ENCODE measurements at places on chromosomes 4 and X.

DNA sequence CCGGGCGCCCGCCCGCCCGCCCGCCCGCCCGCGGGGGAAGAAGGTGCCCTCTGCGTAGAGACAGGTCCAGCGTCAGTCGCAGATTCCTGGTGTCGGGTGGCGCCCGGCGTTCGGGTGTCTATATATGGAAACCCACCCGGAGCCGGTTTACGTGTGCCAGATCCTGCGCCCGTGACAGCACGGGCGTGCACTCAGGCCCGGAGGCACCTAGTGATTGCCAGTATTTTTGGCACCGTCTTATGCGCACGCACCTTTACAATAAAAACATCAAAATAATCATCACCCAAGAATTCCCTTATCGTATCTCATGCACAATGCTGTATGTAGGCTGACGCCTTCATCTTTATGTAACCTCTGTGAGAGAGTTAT lies 519 bp downstream of the SLC25A4 start:
- DNase-seq, result peak; percentile 22

- DNase-seq, result no peak
Measured at GRCh38 chr4:40546969-40547788, 82.5 kb downstream of the RBM47 start.

DNA sequence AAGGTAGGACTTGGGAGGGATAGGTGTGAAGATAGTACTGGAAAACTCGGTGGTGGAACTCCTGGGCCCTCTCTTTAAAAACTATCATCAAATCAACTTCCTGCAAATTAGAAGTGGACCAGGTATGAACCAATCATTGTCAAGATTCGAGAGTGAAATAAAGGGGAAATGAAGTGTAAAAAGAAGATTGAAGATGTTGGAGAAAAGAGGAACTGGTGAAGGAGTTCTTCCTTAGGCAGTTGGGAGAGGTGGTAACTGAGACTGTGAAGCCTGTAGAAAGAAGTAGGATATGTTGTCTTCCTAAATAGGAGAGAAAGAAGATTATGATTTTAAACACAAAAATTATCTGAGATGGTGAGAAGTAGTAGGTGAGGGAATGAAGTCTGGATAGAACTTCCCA lies 212.2 kb downstream of the PPP1R2C start:
- DNase-seq, result no peak

DNA sequence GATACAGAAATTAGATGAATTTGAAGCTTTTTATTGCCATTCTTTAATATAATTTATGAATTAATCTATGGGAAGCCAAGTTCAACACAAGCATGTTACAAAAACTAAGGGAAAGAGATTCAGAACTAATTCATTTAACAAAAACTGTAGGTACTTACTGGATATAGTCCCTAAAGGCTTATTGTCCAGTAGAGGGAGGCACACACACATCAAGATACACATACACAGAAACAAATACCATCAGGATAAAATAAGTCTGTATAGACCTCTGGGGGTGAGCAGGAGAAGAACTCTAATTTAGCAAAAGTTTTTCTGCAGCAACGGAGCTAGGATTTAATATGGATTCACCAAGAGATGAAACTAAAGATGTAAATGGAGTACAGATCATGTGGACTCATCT lies 83.0 kb upstream of the IL13RA1 start:
- DNase-seq, result no peak

- DNase-seq, result no peak
Measured at GRCh38 chrX:115366535-115366934, 77.0 kb downstream of the LUZP4 start.

DNA sequence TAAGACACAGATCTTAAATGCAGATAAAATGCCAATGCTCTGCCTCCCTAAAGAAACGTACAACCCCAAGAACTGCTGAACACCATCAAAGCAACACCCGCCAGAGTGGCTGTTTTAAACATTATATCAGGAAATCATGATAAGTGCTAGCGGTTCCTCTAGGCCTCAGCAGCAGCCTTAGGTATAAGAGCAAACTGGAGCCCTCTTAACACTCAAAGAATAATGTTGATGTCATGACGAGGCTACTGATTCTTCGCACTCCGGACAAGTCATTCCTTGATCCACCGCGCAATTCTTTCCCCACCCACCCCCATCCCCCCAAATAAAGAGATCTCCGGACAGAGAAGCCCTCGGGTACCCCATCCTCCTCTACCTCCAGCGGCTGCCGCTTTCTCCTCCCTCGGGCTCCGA lies 507 bp downstream of the LIN54 start:
- DNase-seq, result peak; percentile 39

- peak; percentile 61 for DNase-seq
Measured at GRCh38 chrX:150410513-150410912, 47.4 kb downstream of the MAMLD1 start.

DNA sequence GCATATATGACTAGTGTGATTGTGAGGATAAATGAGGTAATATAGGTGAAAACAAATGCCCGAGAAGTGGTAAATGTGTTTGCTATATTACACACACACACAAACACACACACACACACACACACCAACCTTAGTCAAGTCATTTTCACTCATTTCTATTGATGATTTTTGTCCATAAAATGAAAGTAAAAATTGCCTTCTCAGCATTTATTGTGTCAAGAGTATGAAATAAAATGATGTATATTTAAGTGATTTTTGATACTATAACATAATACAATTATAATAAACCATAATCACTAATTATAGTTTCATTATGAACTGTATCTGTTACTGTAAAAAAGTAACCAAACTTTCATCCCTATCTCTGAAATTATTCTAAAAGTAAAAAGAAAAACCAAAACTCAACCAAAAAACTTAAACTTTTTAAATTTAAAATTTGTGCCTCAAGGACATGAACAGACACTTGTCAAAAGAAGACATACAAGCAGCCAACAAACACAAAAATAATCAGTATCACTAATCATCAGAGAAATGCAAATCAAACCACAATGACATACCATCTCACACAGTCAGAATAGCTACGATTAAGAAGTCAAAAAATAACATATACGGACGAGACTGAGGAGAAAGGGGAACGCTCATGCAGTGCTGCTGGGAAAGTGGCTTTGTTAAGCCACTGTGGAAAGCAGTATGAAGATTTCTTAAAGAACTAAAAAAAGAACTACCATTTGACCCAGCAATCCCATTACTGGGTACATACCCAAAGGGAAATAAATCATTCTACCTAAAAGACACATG lies 601.0 kb downstream of the TMA16 start:
- DNase-seq, result no peak

GRCh38 chr4:40243386-40243948 lies 46.6 kb downstream of the RHOH start:
- DNase-seq, result peak; percentile 39

DNA sequence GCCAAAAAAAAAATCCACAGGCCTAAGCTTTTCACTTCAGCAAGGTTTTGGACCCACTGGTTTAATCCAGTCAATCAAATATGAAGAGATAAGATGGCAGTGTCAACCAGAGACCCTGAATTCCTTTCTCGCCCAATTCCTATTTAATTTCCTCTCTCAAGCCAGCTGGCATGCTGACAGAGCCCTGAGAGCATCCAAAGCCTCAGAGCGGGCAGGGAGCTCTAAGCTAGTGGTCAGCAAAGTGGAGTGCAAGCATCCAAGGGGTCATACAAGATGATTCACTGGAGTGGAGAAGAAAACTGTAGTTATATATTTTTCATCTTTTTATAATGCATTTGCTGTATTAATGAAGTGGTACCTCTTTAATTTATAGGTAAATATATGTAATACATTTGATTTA lies 37.8 kb upstream of the PRPS2 start:
- no peak for DNase-seq

- DNase-seq, result no peak
Measured at GRCh38 chrX:54865208-54865607, 55.4 kb upstream of the TRO start.

DNA sequence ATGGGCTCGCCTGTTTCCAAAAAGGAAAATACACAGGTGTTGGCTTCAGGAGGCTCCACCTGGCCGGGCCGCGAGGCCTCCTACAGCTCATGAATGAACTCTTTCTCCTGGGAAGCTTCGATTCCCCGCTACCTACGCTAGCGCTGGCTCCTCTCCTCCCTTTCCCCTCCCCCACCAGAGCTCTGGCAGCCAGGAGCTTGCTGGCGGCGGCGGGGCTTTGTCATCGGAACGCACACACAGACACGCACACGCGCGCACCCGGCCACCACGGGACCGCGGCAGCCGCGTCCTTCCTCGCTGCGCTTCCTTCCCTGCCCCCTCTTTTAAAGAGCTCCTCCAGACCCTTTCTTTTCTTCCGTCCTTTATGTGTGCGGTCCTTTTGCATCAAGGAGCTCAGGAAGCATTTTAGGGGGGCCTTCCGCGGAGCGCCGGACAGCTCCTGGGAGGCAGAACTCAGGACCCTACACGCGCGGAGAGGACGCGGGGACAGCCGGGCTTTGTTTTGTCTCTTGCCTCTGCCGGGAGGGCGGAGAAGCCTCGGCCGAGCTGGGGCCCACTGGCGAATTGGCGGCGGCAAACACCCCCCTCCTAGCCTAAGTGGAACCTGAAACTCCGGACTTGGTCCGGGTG lies 70.2 kb upstream of the BCOR start:
- no peak for DNase-seq

DNA sequence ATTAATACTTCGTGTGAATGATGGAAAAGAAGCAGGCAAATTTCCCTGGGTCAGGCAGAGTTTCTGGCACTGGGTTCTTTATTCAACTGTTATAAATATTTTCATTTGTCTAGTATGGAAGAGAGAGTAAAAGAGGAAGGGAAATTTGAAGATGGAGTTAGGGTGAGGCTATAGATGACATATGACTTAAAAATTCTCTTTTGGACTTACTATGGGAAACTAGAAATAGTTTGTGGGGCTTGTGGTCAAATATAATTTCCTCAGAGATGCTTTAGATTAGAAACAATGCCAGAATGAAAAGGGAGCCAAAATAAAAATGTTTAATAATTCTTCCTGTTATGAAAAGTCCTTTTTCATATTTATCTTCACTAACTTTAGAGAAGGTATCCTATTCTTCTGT lies 103.2 kb downstream of the GC start:
- DNase-seq, result no peak

DNA sequence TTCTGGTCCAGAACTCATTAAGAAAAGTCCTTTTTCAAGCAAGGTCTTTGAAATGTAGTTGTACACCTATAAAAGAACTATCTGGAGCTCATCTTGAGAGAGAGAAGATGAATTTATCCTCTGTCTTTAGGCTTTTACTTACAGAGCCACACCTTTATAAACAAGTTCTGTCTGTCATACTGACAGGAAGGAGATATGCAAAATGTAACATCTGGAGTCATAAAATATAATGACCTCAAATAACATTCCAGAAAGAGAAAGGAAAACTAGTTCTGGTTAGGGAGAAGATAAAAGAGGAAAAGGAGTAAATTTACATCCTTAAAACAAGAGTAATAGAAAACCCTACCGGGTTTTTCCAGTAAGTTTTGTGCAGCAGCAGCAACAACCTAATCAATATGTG lies 1.3 kb downstream of the INPP4B start:
- no peak for DNase-seq

DNA sequence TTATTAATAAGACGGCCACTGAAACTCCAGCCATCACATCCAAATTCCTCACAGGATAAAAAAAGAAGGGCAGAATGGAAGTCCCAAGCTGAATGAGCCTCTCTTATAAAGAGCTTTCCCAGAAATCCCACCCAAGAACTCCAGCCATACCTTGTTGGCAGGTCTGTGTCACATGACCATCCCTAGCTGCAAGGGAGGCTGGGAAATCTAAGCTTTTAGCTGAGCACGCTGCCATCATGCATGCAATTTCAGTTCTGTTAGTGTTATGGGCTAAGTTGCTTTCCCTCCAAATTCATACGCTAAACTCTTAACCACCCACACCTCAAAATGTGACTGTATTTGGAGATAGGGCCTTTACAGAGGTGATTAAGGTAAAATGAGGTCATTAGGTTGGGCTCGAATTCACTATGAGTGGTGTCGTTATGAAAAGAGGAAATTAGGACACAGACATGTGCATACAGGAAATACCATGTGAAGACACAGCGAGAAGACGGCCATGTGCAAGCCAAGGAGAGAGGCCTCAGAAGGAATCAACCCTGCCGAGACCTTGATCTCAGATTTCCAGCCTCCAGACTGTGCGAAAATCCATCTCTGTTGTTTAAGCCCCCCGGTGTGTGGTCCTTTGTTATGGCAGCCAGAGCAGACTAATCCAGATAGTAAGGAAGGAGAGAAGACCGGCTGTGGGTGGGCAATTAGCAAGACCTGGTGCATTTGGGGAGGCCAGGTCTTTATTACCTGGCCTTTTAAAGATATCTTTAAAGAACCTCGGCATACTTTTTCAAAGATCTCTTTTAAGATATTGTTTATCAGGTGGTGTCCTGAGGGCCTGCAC lies 317.6 kb downstream of the BCOR start:
- DNase-seq, result no peak

- no peak for DNase-seq
Measured at GRCh38 chr4:145957302-145957701, 18.7 kb upstream of the ZNF827 start.

GRCh38 chrX:106898462-106898861 lies 4.7 kb downstream of the RIPPLY1 start:
- peak; percentile 52 for DNase-seq

GRCh38 chrX:150869450-150869849 lies 29.0 kb downstream of the CD99L2 start:
- DNase-seq, result no peak

- no peak for DNase-seq
Measured at GRCh38 chr4:87620086-87620485, 11.8 kb downstream of the DSPP start.

GRCh38 chrX:15939737-15940136 lies 85.1 kb upstream of the AP1S2 start:
- DNase-seq, result peak; percentile 2
